ENCODE measurements at places on chromosomes 7 and 10.

DNA sequence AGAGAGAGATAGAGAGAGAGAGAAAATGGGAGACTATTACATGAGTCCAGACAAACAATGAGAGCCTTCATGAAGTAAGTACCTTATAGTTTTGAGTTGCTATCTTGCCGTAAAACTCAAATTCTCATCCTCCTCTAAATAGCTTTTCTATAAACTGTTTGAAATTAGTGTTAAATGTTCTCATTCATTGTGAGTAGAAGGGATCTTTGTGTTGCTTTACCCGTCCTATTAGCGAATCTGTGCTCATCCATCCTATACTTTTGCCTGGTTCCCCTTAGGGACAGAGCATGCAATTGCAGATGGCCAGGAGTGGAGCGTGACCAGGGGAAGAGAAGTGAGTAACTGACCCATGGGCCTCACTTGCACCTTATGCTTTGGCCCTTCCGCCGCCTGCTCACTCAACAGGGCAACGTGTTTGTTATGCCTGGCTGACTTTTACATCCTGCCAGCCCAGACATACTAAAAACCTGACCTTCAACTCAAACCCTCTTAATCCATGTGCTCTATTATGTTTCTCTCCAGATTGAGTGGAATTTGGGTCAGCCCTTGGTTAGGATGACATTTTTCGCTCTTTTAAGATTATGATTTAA, 244.2 kb upstream of the YAE1 start:
- no peak for DNase-seq

- DNase-seq = no peak
Measured at GRCh38 chr10:27258838-27259812, 18.5 kb upstream of the ACBD5 start.

DNA sequence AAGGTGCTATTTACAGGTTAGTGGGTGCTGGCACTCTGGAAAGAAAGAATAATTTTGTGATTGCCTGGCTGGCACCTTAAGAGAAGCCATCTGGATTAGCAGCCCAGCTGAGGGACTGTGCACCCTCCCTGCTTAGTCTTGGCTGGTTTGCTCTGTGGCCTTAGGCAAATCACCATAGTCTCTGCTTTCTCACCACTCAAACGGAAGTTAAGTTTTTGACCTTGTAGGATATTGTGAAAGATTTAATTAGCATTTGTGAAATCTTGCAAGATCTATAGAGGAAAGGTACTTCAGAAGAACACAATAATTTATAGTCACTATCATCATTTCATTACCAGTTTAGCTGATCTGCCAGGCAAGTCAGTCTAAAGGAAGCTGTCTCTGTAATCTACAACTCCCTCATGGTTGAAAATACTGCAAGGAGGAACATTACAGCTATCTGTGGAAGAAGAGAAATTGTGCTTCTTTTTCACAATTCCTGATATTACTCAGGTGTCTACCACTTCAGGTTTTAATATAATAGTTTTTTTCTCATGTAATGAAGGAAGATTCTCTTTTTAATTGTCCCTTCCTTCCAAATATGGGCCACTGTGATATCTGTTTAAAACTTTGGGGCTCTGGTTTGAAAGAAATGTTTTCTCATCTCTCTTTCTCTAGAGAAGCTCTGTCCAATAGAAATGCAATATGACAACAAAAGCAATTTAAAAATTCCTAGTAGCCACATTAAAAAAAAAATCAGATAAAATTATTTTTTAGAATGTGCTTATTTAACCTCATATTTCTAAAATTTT, 219.6 kb downstream of the PTEN start:
- DNase-seq = no peak

GRCh38 chr10:113045147-113046055, 95.4 kb downstream of the TCF7L2 start:
- no peak for DNase-seq

DNA sequence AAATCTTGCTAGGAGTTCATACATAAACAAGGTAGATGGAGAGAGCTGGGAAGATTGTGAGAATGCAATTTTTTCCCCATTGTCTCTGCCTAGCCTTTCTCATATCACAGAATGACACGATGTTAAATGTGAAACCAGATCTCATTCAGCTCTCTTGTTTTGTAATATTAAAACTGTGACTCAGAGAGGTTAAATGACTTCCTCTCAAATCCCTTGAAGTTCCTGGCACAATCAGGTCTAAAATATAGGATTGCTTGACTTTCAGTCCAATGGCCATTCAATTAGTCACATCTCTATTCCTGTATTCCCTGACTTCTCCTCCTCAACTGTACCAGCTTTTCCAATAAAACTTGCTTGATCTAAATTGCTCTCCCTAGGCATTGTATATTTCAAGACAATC, 3.1 kb downstream of the ANKRD22 start:
- no peak for DNase-seq

- no peak for DNase-seq
Measured at GRCh38 chr10:10223131-10223530, 794.5 kb upstream of the CELF2 start.

- peak; percentile 20 for DNase-seq
Measured at GRCh38 chr7:127253281-127254162, 781 bp upstream of the GRM8 start.

DNA sequence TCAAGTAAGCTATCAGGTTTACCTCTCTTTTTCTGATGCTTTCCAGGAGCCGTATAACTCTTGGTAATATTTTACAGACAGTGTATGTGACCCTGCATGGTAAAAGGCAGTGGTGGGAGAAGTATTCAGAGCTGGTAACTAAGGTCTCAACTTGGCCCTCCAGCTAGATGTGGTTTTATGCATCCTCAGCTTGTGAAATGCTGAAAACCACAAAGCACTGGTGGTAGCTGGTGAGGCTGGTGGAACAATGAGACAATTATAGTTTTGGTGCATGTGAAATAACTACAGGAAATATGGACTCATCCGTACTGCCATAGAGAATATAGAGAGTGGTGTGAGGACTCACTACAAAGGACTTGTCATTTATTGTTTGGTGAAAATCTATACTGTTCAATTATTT, 383.0 kb upstream of the PCDH15 start:
- DNase-seq = no peak

GRCh38 chr7:140924821-140925421, at the start of gene BRAF:
BRAF (minus strand) TSS chr7:140924929; CDS start chr7:140924703, 226 bp downstream.
- peak; percentile 88 for DNase-seq

GRCh38 chr7:80449836-80450235, 62.0 kb downstream of the GNAT3 start:
- no peak for DNase-seq
